ENCODE measurements at places on chromosomes 2 and 18. TPM values are rescaled to one million over a fixed set of nuclear protein-coding genes. Genes with fewer than 3 reads are reported as not detected.

Gene MC5R
- 2.9 TPM for total RNA-seq

Gene NEUROD1
- total RNA-seq: not detected

Gene GRHL1
- 1.0 TPM for total RNA-seq

Gene FAP
- total RNA-seq: 89.1 TPM

Gene C2orf72
- total RNA-seq: 0.62 TPM

GRCh38 chr2:36965206-36965605 lies 1.1 kb downstream of the STRN start:
- DNase-seq: no peak

DNA sequence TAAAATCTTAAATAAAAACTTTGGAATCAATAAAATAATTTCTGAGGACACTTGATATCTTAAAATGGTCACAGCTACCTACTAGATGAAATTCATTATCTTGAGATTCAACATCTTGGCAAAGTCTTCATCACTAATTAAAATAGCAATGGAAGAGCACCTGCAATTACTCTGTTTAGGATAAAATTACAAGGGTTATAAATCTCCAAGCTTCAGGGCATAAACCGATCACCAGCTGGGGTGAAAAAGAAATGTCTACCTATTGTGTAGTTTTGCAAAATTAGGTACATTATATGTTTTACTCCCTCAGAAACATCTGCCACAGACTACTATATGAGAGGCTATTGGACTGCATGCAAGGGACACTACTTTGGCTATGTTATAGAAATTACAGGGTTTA lies 327.1 kb downstream of the CCDC178 start:
- no peak for DNase-seq

DNA sequence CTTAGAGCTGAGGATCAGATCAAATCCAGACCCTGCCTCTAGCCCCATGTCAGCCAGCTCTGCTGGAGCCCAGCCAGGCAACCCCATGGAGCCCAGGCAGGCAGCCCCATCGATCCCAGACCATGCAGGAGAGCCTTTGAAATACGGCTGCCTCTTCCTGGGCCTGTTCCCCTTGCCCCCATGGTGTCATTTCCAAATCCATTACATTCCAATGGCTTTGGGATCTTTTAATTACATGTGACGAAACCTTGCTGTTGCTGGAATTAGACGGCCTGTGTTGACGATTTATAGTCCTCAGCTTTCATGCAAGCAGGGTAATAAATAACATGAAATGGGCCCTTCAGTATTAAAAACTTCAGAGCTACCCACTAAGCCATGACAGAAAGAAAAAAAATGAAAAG lies 75.8 kb upstream of the SLC14A2 start:
- DNase-seq: no peak

DNA sequence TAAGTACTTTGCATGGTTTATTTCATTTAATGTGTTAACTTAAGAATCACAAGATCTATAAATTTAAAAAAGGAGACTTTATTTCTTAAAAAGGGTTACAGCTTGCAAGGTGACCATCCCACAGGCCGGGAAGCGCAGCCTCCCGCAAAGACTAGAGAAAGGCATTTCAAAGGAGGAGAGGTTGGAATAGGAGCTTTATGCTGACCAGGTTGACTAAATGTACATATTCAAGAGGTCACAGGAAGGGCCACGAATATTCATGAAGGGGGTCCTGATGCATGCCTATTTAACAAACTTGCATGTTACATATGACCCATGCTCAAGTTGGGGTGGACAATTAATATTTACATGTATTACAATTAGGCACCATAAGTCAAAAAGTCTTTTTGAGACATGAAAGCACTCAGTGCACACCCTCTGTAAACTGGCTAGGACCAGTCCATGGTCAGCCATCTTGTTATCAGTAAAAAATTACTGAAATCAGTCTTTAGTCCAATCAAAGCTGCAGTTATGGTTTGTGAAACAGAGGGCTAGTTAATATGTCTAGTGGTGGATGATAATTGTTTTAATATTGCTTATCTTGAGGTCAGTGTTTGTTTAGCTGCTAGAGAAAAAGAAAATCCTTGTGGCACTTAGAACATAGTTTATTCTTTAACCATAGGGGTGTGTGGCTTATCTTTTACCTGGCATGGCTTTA lies 169.3 kb downstream of the KCNE4 start:
- no peak for DNase-seq

Measured in muscle of leg (tissue), 16 donors.